ENCODE measurements at places on chromosomes 7 and 10. TPM values are rescaled to one million over a fixed set of nuclear protein-coding genes. Genes with fewer than 3 reads are reported as not detected.

- no peak for DNase-seq
Measured at GRCh38 chr10:128763588-128763987, 637.4 kb upstream of the MKI67 start.

DNA sequence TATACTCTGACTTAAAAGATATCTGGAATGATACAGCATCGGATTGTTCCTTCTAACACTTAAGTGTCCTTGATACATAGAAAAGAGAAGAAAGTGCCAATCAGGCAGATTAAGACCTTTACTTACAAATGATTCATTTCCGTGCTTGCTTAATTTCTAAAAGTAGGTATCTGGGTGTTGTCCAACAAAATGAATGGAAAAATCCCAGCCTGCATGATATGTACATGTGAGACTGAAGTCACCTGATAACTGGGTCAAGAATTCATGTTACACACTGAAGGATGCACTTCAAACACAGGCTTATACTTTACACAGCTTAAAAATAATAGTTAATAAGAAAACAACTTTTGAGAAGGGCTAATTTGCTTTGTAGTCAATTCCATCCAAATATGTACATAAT, 25.2 kb upstream of the PLXDC2 start:
- no peak for DNase-seq

GRCh38 chr10:10330418-10330817, 687.3 kb upstream of the CELF2 start:
- DNase-seq = no peak

GRCh38 chr10:62732841-62733653, 71.5 kb upstream of the ADO start:
- DNase-seq = peak; percentile 21

Gene IL15RA
- polyA plus RNA-seq = 4.4 TPM

Measured in AG04450 (cell line).